Stimulated activated CD4-positive, alpha-beta T cell treated with anti-CD3 and anti-CD28 coated beads, TNF-alpha, amount 100 ng/mL, for 48 hours (primary cell): ENCODE measurements at places on chromosomes 6 and 20.

- DNase-seq, result no peak
These were observed 17.7 kb downstream of the LOC128125822 start for GRCh38 chr6:63589952-63590411.

DNA sequence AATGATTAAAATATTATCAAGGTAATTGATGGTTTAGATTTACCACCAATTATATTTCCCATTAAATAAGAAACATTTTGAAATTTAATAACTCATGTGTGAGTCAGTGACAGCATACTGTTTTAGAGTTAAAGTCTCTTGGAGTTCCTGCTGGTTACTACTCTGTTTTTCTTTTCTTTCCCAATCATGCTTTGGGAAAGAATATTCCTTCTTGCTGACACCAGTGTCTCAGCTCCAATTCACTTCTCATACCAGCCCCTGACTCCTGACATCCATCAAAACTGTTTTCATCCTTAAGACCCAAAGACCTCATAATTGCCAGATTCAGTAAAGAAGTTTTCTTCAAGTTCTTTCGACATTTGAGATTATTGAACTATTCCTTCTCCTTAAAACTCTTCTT lies 50.3 kb downstream of the AIG1 start:
- DNase-seq, result no peak

GRCh38 chr6:49815166-49815565 lies 28.1 kb upstream of the PGK2 start:
- DNase-seq, result no peak

- DNase-seq, result no peak
These were observed 10.2 kb downstream of the RPRD1B start for GRCh38 chr20:38043512-38044300.

- no peak for DNase-seq
These were observed 275.6 kb downstream of the TENT5A start for GRCh38 chr6:81476881-81477280.

GRCh38 chr6:45665859-45666258 lies 288.1 kb upstream of the SUPT3H start:
- no peak for DNase-seq

GRCh38 chr6:79117752-79118151 lies 39.7 kb upstream of the PHIP start:
- DNase-seq, result no peak

- no peak for DNase-seq
These were observed 3.3 kb downstream of the PERP start for GRCh38 chr6:138103871-138104270.

GRCh38 chr6:169048185-169048864 lies 205.3 kb downstream of the THBS2 start:
- DNase-seq, result no peak

DNA sequence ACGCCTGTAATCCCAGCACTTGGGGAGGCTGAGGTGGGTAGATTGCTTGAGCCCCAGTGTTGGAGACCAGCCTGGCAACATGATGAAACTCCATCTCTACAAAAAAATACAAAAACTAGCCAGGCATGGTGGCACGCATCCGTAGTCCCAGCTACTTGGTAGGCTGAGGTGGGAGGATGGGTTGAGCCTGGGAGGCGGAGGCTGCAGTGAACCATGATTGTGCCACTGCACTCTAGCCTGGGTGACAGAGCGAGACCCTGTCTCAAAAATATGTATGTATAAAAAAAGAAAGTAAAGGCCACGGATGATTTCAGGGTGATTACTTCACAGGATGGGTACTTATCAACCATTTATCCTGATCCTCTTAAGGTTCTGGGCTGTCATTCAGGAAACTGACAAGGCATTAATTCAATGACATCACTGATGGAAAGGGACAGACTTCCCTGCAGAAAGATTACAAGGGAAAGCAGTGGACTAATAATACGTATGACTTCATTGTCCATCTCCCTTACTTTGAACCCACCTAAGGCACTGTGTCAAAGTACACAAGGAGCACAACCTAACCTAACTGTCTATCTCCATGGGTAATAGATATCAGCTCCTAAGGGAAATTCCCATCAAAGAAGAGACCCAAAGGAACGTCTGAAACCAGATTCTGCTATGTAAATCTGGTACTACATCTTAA lies 61.2 kb downstream of the ZMYND8 start:
- DNase-seq, result no peak

DNA sequence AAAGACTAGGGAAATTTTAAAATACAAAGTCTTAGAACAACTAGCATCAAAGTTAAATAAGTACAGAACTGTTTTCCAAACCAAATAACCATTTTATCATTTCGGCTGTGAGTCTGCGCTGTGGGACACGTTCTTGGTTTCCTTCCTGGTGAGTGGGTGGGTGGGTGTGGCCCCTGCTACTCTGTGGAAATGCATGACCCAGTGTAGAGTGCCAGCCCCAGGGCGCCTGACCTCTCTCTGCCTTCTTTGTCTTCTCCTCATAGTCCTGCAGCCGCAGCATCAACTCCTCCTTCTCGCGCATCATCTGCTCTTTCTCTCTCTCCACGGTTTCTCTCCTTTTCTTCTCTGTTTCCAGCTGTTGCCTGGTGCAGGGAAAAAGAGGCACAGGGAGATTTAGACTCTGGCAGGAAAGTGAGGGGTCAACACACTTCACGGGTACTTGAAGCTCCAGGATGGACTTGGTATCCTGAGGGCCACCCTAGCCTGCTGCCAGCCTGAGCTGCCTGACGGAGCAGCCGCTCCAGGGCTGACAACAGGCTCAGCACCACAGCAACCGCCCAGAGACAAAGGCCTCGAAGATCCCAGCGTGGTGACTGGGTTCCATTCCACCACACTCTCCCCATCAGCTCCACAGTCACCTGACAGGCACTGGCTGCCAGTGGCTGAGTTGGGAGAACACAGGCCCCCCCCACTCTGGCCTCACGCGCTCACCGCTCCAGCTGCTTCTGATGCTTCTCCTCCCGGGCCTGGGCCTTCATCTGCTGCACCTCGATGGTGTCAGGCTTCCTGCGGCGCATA lies 48.4 kb downstream of the EZR start:
- no peak for DNase-seq

GRCh38 chr6:160730911-160731310 lies 28.9 kb downstream of the PLG start:
- no peak for DNase-seq

DNA sequence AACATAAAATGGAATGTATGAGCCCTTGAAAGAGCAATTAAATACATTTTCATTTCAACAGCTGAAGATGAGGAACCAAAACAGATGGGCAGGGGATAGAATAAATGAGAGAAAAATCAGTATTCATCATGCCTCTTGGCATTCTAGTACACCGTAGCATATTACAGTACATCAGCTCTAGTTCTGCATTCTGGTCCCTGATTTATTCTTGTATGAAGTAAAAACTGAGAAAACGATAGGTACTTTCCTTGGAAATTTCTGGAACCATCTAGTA lies 349.4 kb downstream of the ARHGAP18 start:
- DNase-seq, result no peak

DNA sequence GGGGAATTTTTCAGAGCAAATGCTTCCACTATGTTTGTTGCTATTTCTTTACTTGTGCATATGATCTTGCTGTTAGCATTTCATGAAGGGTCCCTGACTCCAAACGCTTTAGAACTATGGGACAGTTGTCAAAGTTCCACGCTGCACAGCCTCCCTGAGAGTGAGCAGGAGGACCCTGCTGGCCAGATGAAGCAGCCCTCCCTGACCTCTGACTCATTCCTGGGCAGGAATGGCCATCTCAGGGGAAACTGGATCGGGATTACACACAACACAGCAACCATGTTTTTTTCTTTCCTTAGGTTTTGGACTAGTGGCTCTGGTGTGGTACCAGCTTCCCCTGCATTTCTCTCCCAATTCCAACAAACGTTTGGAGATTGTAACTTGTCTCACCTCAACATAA lies 710.9 kb upstream of the AGPAT4 start:
- DNase-seq, result no peak

DNA sequence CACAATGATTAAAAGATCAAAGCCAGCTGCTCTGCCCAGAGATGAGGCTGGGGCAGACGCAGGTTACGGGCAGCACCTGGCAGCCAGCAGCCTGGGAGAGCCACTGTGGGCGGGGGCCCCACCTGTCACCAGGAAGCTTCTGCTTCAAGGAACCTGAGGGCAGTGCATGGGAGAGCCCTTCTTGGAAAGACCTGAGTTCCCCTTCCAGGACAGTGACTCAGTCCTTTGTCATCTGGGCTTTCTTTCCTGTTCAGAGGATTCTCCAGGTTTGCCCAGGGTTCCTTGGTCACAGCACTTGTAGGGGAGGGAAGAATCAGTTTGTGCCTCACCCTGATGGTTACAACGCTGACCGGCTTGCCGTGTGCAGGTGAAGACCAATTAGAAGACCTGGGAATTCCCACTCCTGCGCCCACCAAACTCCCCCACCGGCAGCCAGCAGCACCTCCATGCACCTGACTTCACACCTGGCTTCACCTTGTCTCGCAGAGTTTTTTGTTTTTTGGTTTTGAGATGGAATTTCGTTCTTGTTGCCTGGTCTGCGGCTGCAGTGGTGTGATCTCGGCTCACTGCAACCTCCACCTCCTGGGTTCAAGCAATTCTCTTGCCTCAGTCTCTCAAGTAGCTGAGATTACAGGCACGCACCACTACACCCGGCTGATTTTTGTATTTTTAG lies 2.0 kb downstream of the ZBP1 start:
- no peak for DNase-seq

DNA sequence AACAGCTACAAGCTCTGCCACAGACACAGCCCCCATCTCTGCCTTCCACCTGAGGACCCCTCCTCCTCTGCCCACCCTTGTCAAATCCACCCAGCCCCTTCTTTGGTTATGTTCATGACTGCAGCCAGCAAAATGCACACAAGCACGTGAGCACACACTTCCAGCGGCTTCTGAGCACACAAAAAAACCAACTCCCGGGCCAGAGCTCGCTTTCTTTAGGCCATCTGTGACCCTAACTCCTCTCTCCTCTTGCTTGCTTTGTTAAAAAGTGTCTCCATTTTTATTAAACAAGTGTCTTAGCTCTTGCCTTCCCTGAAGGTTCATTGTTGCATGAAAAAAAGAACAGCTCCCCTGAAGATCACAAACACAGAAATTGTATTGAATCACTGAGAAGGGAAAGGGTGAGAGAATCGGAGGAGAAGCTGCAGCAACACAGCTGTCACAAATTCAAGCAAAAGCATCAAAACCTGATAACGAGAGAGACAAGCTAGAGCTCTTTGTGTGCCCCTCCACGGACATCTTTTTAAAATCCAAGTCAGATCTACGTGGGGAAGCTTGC lies 142.1 kb downstream of the CD83 start:
- no peak for DNase-seq

DNA sequence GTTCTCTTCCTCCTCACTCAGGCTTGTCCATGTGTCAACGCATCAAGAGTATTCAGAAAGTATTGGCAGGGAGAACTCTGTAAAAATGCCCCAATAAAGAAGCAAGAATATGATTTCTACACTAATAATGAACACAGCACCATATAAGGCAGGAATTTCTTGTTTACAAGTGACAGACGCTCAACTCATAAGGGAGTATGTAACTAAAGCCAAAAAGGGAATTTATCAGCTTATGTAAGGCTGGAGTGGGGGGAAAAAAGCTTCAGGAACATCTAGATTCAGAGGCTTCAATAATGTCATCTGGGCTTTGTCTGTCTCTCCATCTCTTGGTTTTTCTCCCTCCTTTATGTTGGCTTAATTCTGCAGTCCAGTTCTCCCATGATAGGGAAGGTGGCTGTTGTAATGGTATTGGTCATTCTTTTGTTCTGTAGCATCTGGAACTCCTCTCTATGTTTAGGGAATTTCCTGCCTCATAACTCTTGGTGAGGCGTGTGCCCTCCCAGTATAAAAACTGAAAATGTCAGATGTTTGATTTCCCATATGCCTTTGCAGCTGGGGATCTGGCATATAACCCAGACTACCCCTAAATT lies 125.1 kb upstream of the COL21A1 start:
- DNase-seq, result no peak
